ENCODE measurements at places on chromosomes 4 and X.

DNA sequence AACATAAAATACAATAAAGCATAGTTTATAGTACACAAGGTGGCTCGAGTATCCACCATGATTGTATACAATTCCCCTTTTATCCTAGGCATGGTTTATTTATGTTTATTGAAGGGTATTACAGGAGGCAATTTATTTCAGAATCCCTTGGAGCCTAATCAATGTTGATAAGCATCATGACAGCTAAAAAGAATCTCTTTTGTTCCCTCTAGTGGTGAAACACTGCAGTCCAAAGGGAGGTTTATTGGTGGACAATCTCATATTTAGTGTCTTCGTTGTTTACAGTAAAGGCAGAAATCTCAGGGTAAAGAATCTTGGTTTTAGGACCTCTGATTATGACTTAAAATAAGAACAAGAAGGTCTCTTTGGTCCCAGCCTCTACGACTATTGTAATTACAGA lies 1712.5 kb downstream of the C4orf33 start:
- no peak for DNase-seq

DNA sequence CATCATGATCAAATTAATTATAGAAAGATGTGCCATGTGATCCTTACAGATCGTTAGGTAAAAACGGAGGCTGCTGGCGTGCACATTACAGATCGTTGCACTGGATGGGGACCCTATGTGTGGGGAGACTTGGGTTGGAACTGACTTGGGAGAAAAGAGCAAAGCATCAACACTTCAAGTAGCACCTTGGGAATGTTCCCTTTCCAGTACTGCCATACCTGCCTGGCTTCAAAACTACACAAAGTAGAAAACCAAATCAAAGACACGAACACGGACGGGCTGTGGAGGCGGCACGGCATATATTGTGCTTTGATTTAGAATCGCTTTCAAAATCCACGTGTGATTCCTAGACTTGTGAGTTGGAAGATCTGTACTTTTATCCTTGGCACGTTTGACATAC lies 898 bp downstream of the CMC4 start:
- no peak for DNase-seq

GRCh38 chr4:173498771-173499170 lies 31.3 kb downstream of the HAND2 start:
- DNase-seq, result no peak

- DNase-seq, result no peak
Measured at GRCh38 chrX:43585922-43586321, 70.2 kb upstream of the MAOA start.

DNA sequence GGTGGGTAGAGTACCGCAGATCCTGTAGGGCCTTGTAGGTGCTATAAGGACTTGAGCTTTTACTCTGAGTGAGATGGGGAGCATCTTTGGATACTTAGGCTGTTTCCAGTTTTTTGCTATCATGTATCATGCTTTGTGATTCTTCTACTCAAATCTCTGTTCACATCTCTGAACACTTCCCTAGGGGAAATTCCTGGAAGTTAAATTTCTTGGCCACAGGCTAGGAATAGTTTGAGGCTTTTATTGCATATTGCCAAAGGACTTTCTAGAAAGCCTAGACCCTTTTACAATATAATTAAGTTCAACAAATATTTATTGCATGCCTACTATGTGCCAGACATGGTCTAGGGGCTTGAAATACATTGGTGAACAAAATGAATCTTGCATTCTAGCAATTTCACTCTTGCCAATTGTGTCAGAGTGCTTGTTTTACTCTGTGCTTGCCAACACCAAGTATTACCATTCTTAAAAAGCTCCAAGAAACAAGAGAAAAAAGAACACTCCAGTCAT lies 4.1 kb upstream of the PGRMC1 start:
- no peak for DNase-seq

- no peak for DNase-seq
Measured at GRCh38 chrX:18034945-18035344, 173.8 kb upstream of the RAI2 start.

- no peak for DNase-seq
Measured at GRCh38 chr4:150070464-150071170, 7.6 kb upstream of the DCLK2 start.

DNA sequence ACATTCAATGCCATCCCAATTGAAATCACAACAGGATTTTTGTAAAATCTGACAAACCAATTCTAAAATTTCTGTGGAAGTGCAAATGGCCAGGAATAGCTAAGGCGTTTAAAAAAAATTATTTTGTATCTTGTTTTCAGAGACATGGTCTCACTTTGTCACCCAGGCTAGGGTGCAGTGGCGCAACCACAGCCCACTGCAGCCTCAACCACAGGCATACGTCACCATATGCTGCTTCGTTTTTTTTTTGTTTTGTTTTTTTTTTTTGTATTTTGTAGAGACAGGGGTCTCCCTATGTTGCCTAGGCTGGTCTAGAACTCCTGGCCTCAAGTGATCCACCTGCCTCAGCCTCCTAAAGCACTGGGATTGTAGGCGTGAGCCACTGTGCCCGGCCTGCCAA lies 24.5 kb downstream of the ZNF41 start:
- DNase-seq, result no peak

GRCh38 chr4:7734651-7735260 lies 204.9 kb downstream of the AFAP1 start:
- DNase-seq, result no peak

DNA sequence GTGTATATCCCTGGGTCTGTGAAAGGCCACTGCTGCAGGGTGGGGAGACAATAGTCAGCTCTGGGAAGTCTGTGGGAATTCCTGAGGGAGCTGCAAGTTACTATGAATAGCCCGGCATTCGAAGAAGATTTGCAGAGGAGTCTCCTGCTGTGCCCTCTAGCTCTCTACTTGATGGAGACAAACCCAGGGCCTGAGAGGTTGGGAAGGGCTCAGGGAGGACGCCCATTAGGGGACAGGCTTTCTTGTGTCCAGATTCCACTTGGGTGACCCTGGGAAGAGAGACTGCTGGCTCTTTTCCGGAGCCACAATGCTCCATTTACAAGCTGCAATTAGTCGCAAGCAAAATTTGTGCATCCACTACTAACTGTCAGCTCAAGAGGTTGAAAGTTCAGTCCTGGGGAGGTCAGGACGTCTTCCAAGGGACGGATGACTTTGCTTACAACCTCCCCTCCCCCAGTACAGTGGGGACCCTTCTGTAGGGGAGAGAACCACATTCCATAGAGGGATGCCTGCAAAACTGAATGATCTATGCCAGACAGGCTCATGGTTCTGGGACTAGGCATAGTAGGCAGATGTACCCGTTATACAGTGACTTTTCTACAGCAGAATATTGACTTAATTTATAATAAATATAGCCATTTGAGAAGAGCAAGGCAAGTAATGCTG lies 48.2 kb upstream of the PHOX2B start:
- DNase-seq, result no peak

DNA sequence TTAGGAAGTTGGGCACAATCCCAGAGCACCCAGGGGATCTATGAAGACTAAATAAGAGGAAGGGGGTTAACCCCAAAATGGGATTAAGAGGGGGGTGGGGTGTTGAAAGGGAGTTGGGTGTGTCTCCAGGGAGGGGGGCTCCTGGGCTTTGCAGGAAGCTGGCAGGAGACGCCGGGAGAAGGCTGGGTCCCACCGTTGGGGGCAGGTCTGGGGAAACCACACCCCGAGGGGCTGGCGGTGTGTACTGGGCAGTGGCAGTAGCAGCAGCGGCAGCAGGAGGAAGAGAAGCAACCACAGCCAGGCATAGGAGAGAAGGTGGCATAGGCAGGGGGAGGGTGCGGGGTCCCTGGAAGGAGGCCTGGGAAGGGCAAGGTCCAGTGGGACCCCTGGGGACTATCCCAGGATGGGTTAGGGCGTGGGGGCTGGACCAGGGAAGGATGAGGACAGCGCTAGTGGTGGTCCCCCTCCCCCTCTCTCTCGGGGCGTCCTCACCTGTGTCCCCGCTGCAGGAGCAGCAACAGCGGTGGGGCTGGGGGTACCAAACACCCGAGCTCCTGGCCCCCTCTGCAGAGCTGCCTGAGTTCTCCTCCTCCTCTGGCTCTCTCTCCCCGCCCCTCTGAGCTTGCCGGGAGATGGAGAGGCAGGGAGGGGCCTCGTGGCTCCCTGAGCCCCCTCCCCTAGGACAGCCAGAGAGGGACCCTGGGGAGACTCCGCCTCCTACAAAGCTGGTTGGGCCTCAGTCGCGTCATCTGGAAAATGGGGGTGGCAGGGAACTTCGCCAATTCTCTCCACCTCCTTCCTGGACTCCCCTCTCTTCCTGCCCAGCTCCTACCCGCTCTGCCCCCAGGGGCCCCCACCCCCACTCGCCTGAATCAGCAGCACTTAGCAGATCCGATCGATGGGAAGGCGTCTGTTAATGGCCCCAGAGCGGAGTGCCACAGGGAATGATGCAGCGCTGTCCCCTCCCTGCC lies at the start of gene KCND1:
TSS of gene KCND1 (minus strand) at position 596 of the 971 bp plus-strand sequence. CDS start 1,573 bp downstream, outside the sequence.
- no peak for DNase-seq

DNA sequence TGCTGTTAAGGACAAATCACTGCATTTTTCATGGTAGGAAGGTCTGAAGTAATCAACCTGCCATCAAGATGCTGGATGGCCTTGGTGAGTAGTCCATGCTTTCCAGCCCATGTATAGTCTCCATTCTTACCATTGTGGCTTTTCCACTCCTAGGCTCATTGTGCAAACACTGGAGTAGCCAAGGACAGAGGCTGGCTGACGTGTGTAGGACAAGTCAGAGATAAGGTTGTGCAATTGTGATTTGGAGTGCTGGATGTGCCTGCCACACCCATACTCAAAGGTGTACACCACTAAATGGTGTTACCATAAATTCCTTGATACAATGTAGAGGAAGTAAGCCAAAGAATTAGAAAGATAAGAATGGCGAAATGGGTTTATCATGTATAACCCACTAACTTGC lies 26.3 kb upstream of the RADX start:
- DNase-seq, result no peak

- no peak for DNase-seq
Measured at GRCh38 chr4:79201971-79202370, 123.9 kb downstream of the NAA11 start.

- no peak for DNase-seq
Measured at GRCh38 chr4:75327804-75328512, 186.2 kb downstream of the RCHY1 start.

- no peak for DNase-seq
Measured at GRCh38 chr4:90419124-90419711, 292.0 kb downstream of the CCSER1 start.

DNA sequence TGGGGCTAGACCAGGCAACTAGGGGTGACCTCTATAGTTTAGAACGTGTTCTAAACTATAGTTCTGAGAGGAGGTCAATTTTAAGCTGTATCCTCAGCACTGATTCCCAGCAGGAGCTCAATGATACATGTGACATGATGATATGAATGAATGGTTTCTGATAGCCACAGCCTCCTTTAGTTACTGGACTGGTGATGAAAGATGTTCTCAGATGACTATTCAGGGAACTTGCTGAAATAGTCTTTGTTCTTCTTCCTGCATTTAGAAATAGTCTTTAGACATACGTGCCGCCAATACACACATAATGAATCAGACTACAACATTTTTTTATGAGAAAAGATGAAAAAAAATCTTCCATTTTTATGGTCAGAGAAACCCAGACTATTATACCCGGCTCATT lies 116.3 kb upstream of the TMEM150C start:
- no peak for DNase-seq

DNA sequence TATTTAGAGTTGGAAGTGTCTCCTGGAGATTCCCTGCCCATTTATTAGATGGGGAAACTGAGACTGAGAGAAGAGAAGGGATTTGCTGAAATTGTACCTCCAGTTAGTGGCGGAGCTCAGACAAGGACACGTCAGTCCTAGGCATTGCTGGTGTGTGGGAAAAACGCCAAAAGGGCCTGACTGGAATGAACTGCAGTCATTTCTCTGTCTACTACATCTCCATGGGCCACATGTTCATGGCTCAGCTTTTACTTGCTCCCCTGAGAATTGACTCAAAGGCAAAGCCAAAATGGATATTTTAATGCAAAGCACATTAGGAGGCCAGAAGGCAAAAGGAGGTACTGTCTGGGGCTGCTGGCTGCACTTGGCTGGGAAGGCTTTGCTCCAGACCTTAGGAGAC lies 3.9 kb downstream of the TFDP3 start:
- DNase-seq, result no peak
